Progenitor cell of endocrine pancreas (in vitro differentiated cells): ENCODE measurements at places on chromosomes 11 and 22.

GRCh38 chr22:40024201-40025061 lies 29.7 kb downstream of the FAM83F start:
- DNase-seq, result peak; percentile 57

DNA sequence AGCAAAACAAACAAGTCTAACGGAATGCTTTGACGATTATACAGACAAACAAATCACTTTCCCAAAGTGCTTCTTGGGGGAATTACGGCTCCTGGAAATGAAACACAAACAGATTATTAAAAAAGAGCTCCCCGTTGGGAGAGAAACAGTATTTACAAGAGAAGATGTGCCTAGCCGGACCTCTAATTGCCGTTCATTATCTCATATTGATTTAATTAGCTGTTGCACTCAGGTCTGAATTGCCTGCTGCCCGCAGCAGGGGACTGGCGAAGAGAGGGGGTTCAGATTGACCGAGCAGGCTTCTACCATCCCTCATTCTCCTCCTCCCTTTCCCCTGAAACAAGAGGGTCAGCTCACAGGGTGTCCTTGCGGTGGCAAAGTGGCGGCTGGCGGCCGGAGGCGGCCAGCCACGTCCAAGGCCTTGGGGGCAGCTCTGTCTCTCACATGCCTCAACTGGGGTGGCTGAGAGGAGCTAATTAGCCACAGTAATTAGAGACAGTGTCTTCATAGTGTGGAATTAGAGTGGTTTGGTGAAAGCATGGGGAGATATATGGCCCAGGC lies 295.1 kb downstream of the MIAT start:
- DNase-seq, result no peak

GRCh38 chr11:116715383-116715782 lies 57.4 kb downstream of the BUD13 start:
- no peak for DNase-seq

GRCh38 chr22:40726514-40726913 lies 47.2 kb downstream of the MCHR1 start:
- DNase-seq, result no peak

DNA sequence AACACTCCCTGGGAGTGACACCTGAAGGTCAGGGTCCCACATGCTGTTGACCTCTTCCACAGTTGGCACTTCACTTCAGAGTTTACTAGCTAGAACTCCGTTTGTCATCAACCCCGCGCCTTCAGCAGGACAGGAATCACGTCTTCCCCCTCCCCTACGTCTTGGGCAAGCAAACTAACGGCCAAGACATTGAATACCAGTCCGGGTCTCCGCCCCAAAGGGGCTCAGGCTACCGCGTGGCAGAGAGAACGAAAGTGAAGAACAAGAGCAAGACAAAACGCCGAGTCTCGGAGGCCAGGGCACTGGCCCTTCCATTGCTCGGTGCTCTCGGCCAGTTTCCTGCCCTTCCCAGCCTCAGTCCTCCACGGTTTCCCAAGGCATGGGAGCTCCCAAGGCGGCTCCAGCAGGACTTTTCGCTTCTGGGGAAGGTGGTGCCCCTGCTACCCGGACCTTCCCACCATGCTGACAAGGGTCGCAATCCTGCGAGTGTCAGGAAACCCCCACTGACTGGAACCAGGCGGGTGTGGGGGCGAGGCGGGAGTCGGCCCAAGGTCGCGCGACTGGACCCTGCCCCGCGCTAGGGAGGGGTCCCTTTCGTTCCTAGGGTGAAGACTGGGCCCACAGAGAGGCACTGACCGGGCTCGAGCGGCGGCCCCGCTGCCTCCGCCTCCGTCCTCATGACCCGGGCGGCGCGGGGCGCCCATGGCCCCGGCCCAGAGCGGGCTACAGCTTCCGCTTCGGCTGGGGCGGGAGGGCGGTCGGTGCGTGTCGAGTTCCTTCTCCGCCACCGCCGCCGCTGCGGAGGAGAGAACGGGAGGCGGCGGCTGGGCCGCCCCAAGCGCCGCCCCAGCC lies at the start of gene GUCD1:
TSS of gene GUCD1 (minus strand) at position 826 of the 852 bp plus-strand sequence. CDS start at position 679, 147 bp downstream.
- DNase-seq, result no peak

- no peak for DNase-seq
Observed at GRCh38 chr11:76589964-76590950, 80.3 kb downstream of the LRRC32 start.

DNA sequence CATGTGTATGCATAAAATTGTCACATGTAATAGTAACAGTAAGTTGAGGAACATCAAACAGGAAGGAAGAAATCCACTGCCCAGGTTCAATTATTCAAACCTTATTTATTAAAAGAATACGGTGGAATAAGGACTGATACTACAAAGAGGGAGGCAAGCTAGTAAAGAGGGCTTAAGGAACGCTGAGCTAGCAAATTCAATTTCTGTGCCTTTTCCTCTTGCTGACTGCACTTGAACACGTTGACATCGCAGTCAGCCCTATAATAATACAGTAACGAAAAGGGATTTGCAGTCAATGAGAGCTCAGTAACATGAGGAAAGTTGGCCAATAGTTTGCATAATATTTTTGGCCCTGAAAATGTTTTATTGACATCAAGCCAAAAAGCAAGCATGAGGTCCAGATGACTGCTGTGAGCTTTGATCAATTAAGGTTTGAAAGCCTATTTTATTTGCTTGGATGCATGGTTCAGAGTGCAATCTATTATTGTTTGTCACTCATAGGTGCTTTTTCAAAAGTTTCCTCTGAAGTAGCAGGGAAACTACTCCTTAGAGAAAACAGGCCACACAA lies 861.8 kb downstream of the LRRC4C start:
- DNase-seq, result no peak

DNA sequence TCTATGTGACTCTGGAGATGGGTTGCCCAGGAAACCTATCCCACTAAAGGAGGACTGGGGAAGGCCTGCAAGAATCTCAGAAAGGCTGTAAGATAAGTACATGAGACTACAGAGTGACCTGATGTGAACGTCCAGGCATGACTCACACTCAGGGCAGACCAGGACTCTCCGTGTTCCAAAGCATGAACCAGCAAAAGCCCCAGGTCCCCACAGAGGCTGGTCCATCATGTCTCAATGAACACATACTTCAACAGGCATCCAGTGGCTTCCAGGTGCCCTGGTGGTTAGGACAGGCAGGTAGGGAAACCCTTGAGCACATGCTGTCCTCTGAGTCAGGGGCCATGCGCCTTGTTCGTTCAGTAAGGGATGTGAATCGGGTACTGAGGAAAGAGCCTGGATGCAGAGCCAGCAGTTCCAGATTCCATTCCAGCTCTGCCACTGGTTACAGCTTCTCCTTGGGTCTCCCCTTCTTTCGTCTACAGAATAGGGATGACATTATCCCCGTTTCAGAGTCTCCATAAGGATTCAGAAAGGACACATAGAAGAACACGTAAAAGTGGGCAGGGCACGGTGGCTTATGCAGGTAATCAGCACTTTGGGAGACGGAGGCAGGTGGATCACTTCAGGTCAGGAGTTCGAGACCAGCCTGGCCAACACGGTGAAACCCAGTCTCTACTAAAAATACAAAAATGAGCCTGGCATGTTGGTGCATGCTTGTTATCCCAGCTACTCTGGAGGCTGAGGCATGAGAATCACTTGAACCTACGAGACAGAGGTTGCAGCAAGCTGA lies 129.0 kb upstream of the TEAD1 start:
- DNase-seq, result no peak

DNA sequence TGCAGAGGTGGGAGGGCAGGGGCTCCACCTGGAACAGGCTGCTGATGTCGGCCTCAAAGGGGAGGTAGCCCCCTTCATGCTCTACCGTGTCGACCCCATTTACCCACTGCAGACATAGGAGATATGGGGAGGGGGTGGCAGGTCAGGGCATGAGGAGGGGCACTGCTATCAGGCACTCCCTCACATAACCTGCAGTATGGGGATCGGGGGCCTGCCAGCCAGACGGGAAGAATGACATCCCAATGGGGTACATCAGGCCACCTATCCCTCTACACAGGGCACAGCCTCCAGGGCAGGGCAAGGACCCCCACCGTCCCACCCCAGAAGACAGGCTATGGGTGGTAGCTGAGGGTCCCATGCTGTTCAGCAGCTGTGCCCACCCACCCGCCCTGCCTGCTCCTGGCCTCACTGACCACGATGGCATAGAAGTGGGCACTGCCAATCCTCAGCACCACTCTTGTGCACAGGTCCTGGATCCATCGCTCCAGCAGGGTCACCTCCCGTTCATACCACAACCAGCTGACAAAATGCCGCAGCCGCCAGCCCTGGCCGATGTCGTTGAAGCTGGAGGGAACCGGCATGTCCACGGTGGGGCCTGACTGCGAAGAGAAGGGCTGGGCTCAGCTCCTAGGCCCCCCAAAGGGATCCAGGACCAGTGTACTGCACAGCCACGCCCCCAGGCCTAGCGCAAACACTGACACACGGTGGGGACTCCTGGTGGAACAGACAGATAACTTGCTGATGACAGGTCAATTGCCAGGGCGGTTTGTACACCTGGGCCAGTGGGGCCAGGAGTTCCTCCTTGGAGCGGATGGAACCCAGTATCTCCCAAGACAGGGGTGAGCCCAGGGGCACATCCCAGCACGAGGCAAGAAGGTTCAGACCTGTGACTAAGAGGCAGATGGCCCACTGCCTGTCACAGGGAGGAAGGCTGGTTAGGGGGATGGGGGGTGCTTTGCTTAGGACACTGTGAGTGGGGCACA lies 24.1 kb downstream of the RGL4 start:
- DNase-seq, result no peak

DNA sequence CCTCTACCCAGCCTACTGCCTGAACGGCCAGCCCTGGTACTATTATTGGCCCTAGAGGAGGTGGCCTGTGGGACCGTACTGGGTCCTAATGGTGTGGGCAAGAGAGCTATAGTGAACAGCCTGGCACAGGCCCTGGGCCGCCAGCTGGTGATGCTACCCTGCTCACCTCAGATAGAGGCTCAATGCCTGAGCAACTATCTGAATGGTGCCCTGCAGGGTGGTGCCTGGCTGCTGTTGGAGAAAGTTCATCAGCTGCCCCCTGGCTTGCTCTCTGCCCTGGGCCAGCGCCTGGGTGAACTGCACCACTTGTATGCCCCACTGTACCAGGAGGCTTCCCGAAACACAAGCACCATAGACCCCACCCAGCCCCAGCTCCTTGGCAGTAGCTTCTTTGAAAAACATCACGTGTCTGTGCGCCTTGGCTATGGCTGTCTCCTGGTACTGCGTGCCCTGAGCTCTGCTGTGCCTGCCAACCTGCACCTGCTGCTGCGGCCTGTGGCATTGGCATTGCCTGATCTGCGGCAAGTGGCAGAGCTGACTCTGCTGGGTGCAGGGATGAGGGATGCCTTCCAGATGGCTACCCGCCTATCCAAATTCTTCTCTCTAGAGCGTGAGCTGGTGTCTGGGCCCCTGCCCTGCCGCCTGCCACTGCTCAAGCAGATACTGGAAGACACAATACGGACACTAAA lies 49.0 kb downstream of the DNHD1 start:
- DNase-seq, result no peak

- DNase-seq, result no peak
Observed at GRCh38 chr22:41526830-41527799, 17.2 kb downstream of the POLR3H start.

- DNase-seq, result no peak
Observed at GRCh38 chr11:66745356-66746235, 16.6 kb upstream of the SPTBN2 start.

DNA sequence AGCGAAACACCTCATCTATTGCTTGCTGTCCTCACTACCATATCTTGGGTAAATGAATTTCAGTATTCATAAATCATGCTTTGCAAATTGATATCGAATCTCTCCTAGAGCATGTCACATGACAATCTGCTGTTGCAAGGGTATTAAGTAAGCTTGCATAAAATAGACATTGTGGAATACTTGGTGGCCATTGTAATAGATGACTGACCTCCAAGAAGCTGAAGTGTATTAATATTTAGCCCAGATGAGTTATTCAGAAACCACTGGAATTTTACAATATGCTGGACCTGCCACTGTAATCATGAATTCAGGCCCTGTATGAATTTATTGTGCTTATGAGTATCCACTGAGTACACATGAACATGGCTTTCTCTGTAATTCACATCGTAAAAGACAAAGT lies 289.7 kb upstream of the ARHGAP42 start:
- DNase-seq, result no peak

DNA sequence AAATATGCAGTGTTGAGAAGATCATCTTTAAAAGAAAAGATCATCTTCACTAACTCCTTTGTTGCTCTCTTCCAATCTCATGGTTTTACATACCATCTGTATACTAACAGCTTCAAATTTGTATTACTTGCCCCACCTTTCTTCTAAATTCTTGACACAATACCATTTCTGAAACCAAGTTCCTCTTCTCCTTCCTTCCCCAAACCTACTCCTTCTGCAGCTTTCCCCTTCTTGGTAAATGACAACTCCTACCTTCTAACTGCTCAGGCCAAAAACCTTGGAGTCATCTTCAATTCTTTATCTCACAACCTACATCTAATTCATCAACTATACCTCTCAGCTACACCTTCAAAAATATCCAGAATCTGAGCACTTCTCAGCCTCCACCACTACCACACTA lies 9.3 kb downstream of the PRCP start:
- no peak for DNase-seq

DNA sequence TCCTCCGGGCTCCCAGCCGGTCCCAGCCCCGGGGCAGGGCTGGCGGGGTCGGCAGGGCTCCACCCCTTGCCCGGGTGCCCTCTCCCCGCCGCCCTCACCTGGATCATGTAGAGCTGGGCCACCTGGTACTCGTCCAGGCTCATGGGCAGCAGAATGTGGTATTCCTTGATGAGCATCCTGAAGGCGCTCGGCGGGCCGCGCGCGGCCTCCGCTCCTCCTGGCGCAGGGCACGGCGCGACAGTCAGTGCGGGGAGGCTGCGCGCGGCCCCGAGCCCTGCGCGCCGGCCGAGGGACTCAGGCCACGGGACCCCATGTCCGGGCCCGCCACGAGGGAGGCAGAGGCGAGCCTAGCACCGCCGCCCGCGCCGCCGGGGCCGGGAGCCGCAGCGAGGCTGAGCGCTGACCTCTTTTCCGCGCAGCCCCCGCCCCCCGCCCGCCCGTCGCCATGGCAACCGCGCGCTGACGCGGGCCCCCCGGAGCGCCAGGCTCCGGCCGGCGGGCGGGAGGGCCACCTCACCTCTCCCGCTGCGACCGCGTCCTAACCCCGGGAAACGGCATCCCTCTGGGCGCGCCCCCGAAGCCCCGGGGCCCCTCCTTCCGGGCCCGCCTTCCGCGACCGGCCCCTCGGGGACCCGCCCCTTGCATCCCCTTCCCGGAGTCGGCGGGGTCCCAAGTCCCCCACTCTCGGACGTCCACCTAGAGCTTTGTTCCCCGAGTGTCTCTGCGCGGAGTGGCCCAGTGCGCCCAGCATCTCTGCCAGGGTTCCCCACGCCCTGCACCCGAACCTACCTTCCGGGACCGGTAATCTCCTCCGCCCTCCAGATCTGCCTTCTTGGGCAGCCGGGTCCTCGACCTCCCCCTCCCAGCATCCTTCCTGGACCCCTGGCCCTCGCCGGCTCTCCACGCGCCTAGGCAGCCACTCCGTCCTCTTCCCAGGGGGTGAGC lies 886 bp downstream of the PITPNM1 start:
- DNase-seq, result peak; percentile 44

- no peak for DNase-seq
Observed at GRCh38 chr22:38871360-38872171, 450 bp downstream of the CBX6 start.
